ENCODE measurements at places on chromosomes 12 and 14. TPM values are rescaled to one million over a fixed set of nuclear protein-coding genes. Genes with fewer than 3 reads are reported as not detected.
A peak's percentile ranks its signal among the peaks of the same experiment; 100 is the strongest.

- DNase-seq = no peak
- H3K27me3 ChIP-seq = no peaks in the 10 kb centered on the region
- no peaks in the 10 kb centered on the region for H3K4me1 ChIP-seq
Observed at GRCh38 chr14:66601932-66602578, 94.1 kb downstream of the GPHN start.

Gene ZFHX2
- polyA plus RNA-seq = 1.5 TPM

- no peak overlapping the region for H3K27ac ChIP-seq
- no peak overlapping the region for H3K4me3 ChIP-seq
- no peaks in the 10 kb centered on the region for H3K36me3 ChIP-seq
- no peaks in the 10 kb centered on the region for H3K27me3 ChIP-seq
- peak; percentile 57 for DNase-seq
Observed at GRCh38 chr12:113407931-113408600, 4.4 kb upstream of the SDS start.

DNA sequence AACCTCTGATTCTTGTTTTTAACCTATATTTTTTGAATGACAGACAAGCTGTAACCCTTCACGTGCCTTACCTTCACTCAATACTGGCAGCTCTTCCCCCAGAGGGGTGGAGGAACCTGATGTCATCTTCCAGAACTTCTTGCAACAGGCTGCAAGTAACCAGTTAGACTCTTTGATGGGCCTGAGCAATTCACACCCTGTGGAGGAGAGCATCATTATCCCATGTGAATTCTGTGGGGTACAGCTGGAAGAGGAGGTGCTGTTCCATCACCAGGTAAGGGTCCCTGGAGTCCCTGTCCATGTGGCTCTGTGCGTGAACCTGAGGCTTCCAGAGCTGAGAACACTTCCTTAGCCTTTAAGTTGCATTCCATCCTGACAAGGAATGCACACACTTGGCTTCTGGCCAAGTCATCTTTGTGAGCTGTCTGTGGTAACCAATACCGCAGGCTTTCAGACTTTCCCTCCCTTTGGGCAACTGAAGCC, 22.7 kb downstream of the TRAFD1 start:
- H3K4me1 ChIP-seq = no peaks in the 10 kb centered on the region
- H3K4me3 ChIP-seq = no peak overlapping the region
- DNase-seq = no peak
- H3K36me3 ChIP-seq = peaks cover 80% of the 10 kb centered on the region
- H3K27me3 ChIP-seq = no peaks in the 10 kb centered on the region
- no peak overlapping the region for H3K27ac ChIP-seq

GRCh38 chr12:56537546-56537945, 15.9 kb downstream of the RBMS2 start:
- no peaks in the 10 kb centered on the region for H3K4me1 ChIP-seq
- H3K27ac ChIP-seq = no peak overlapping the region
- DNase-seq = peak; percentile 43
- peaks cover 2% of the 10 kb centered on the region for H3K36me3 ChIP-seq

DNA sequence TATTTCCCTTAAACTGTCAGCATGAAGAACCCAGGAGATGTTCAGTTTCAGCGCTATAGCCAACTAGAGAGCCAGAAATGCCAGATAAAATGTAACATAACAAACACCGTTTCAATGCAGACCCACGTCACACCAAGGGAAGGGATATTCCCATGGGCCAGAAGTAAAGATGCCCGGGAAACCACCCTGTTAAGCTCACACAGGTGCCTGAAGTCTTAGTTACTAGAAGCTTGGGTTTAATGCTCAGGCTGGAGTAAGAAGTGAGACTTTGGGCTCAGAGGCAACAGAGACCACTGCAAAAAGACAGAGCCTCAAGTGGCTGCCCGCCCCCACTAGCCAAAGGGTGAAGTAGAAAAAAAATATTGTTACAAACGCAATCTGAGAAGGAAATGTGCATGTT, 52.3 kb downstream of the SYNE3 start:
- peaks cover 70% of the 10 kb centered on the region for H3K4me1 ChIP-seq
- H3K36me3 ChIP-seq = peaks cover 38% of the 10 kb centered on the region
- peak overlapping the region; percentile 67 for H3K27ac ChIP-seq

- H3K27ac ChIP-seq = no peak overlapping the region
- peak; percentile 49 for DNase-seq
- no peak overlapping the region for H3K4me3 ChIP-seq
- no peaks in the 10 kb centered on the region for H3K27me3 ChIP-seq
Observed at GRCh38 chr14:39868251-39868650, 436.0 kb upstream of the FBXO33 start.

Gene EPYC
- polyA plus RNA-seq = not detected

- peak; percentile 31 for DNase-seq
- no peaks in the 10 kb centered on the region for H3K36me3 ChIP-seq
- no peak overlapping the region for H3K27ac ChIP-seq
- no peak overlapping the region for H3K4me3 ChIP-seq
Observed at GRCh38 chr12:80877721-80878265, 59.9 kb downstream of the LIN7A start.

GRCh38 chr12:132429602-132429945, 60.4 kb upstream of the FBRSL1 start:
- peak; percentile 77 for DNase-seq
- H3K27ac ChIP-seq = peak overlapping the region; percentile 63
- no peak overlapping the region for H3K4me3 ChIP-seq
- peaks cover 76% of the 10 kb centered on the region for H3K4me1 ChIP-seq
- H3K27me3 ChIP-seq = peaks cover 17% of the 10 kb centered on the region

Gene CRIP2
- polyA plus RNA-seq = 230 TPM

- H3K27me3 ChIP-seq = no peaks in the 10 kb centered on the region
- H3K4me3 ChIP-seq = no peak overlapping the region
- H3K4me1 ChIP-seq = no peaks in the 10 kb centered on the region
- H3K36me3 ChIP-seq = no peaks in the 10 kb centered on the region
- DNase-seq = peak; percentile 59
Observed at GRCh38 chr12:31715283-31715825, 13.5 kb downstream of the AMN1 start.

- no peak overlapping the region for H3K27ac ChIP-seq
- H3K4me1 ChIP-seq = no peaks in the 10 kb centered on the region
- no peak for DNase-seq
Observed at GRCh38 chr12:46439793-46440511, 67.4 kb upstream of the SLC38A2 start.

DNA sequence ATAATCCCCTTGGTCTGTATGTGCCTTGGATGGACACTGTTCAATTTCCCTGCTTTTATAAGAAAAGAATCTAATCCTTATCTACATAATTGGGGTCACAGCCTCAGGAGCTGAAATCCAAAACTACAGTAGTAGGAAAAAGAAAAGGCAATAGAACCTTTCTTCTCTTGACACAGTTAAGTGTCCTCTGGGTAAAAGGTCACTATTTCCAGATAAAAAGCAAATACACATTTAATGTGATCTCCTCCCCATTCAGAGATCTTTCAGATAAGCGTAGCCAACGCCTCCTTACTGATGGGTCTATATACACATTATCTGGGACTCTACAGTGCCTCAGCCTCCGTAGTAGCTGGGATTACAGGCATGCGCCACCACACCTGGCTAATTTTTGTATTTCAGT, 73.4 kb downstream of the CLIP1 start:
- no peak overlapping the region for H3K27ac ChIP-seq
- H3K4me3 ChIP-seq = no peak overlapping the region
- peaks cover 36% of the 10 kb centered on the region for H3K36me3 ChIP-seq
- H3K27me3 ChIP-seq = no peaks in the 10 kb centered on the region
- no peaks in the 10 kb centered on the region for H3K4me1 ChIP-seq

Gene OAS2
- polyA plus RNA-seq = 1.4 TPM

- no peak overlapping the region for H3K27ac ChIP-seq
- no peak overlapping the region for H3K4me3 ChIP-seq
- H3K36me3 ChIP-seq = no peaks in the 10 kb centered on the region
- no peaks in the 10 kb centered on the region for H3K4me1 ChIP-seq
Observed at GRCh38 chr12:11510671-11511070, 115.3 kb upstream of the PRB2 start.

DNA sequence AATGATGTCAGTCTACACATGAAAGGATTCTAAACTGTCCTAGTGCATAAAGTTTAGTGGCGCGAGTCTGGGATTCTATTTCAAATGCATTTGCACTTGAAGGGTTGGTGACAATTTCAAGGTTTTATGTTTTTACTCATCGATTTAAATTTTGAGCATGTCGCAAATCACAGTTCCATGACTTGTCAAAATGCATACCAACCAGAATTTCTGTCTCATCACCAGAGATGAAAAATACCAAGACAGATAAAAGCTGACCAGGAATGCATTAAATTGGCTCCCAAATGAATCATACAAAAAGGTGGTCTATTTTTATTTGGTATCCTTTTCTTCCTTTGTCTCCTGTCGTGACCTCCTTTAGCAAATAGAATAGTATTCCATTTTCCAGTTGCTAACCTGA, 25.2 kb downstream of the TMEM30B start:
- H3K27me3 ChIP-seq = no peaks in the 10 kb centered on the region
- no peak for DNase-seq
- no peak overlapping the region for H3K4me3 ChIP-seq

DNA sequence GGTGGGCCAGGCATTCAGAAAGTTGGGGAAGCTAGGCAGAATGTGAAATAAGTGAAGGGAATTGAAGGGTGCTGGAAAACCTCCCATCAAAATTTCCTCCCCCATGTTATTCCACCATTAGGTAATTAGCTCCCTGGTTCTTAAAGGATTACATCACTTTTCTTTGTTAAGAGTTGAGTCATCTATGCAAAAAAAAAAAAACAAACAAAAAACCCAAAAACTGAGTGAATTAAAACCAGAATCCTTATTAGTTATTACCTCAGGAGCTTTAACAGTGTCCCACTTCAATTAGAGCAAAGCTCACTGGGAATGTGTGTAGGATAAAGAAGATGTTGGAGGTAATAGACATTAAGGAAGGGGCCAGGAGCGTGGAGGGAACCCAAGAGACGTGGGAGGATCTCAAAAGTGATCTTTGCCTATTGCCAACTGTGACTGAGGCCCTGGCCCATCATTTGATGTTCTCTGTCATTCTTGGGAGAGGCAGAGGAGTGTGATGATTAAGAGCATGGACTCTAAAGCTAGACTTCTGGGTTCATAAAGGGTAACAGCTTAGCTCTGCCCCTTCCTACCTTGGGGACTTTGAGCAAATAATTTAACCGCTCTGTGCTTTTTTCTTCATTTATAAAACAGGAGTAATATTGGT, 364.7 kb downstream of the APAF1 start:
- no peaks in the 10 kb centered on the region for H3K4me1 ChIP-seq
- no peaks in the 10 kb centered on the region for H3K27me3 ChIP-seq
- no peak overlapping the region for H3K27ac ChIP-seq
- DNase-seq = no peak
- H3K4me3 ChIP-seq = no peak overlapping the region
- no peaks in the 10 kb centered on the region for H3K36me3 ChIP-seq

Gene IAPP
- not detected for polyA plus RNA-seq

Gene RPS26
- polyA plus RNA-seq = 387 TPM

- H3K4me1 ChIP-seq = peaks cover 6% of the 10 kb centered on the region
- peaks cover 5% of the 10 kb centered on the region for H3K27me3 ChIP-seq
- H3K36me3 ChIP-seq = no peaks in the 10 kb centered on the region
- no peak overlapping the region for H3K4me3 ChIP-seq
- no peak overlapping the region for H3K27ac ChIP-seq
- DNase-seq = no peak
Observed at GRCh38 chr12:39441189-39441962, 1.5 kb downstream of the KIF21A start.

- DNase-seq = no peak
- H3K36me3 ChIP-seq = no peaks in the 10 kb centered on the region
- peaks cover 7% of the 10 kb centered on the region for H3K27me3 ChIP-seq
- no peak overlapping the region for H3K27ac ChIP-seq
Observed at GRCh38 chr12:4378772-4379171, 740 bp downstream of the FGF23 start.

DNA sequence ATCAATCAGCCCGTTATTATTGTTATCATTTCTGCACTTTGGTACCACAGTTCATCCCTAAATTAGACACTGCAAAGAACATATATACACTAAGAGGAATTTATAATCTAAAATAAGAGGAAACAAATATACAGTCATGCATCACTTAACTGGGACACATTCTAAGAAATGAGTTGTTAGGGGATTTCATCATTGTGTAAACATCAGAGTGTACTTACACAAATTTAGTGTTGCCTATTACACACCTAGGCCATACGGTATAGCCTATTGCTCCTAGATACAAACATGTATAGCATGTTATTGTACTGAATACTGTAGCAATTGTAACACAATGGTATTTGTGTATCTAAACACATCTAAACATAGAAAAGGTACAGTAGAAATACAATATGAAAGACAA, 190.5 kb downstream of the BMP4 start:
- H3K4me3 ChIP-seq = no peak overlapping the region
- H3K27ac ChIP-seq = no peak overlapping the region
- H3K27me3 ChIP-seq = no peaks in the 10 kb centered on the region
- DNase-seq = no peak

Gene KLRG1
- polyA plus RNA-seq = 2.7 TPM

DNA sequence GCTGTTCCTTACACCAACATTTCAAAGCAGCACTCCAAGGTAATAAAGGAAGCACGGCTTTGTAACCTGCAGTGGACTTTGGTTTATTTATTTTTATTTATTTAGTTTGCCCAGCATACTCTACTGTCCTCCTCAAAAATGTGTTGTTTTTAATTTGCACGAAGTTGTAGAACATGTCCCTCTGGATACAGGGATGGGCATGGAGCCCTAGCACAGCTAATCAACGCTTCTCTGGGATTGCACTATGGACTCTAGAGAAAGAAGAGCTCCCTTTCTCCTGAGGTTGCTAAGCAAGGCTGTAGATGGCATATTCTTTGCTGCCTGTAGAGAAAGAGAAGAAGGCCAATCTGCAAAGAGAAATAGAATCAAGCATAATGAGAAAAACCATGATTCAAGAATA, 5.9 kb upstream of the ANAPC5 start:
- no peak overlapping the region for H3K27ac ChIP-seq
- DNase-seq = no peak
- H3K36me3 ChIP-seq = no peaks in the 10 kb centered on the region
- H3K27me3 ChIP-seq = no peaks in the 10 kb centered on the region
- H3K4me3 ChIP-seq = no peak overlapping the region

GRCh38 chr12:106147956-106148355, 9.2 kb upstream of the NUAK1 start:
- H3K27ac ChIP-seq = peak overlapping the region; percentile 81
- DNase-seq = peak; percentile 86
- peaks cover 21% of the 10 kb centered on the region for H3K4me1 ChIP-seq
- H3K4me3 ChIP-seq = no peak overlapping the region

- H3K36me3 ChIP-seq = no peaks in the 10 kb centered on the region
- DNase-seq = peak; percentile 91
- no peaks in the 10 kb centered on the region for H3K27me3 ChIP-seq
- H3K4me3 ChIP-seq = no peak overlapping the region
- H3K27ac ChIP-seq = peak overlapping the region; percentile 78
- H3K4me1 ChIP-seq = peaks cover 49% of the 10 kb centered on the region
Observed at GRCh38 chr12:124687917-124688316, 120.5 kb upstream of the NCOR2 start.

- no peaks in the 10 kb centered on the region for H3K36me3 ChIP-seq
- peaks cover 3% of the 10 kb centered on the region for H3K27me3 ChIP-seq
- no peak for DNase-seq
- no peaks in the 10 kb centered on the region for H3K4me1 ChIP-seq
- H3K4me3 ChIP-seq = no peak overlapping the region
Observed at GRCh38 chr12:107449891-107450290, 235.7 kb upstream of the PWP1 start.

- no peak for DNase-seq
- H3K27me3 ChIP-seq = no peaks in the 10 kb centered on the region
- peak overlapping the region; percentile 89 for H3K4me3 ChIP-seq
- peaks cover 10% of the 10 kb centered on the region for H3K4me1 ChIP-seq
- H3K36me3 ChIP-seq = no peaks in the 10 kb centered on the region
Observed at GRCh38 chr12:93442411-93443340, 929 bp upstream of the UBE2N start.

- no peak for DNase-seq
- H3K36me3 ChIP-seq = no peaks in the 10 kb centered on the region
- H3K4me1 ChIP-seq = no peaks in the 10 kb centered on the region
- H3K27ac ChIP-seq = no peak overlapping the region
- no peaks in the 10 kb centered on the region for H3K27me3 ChIP-seq
- no peak overlapping the region for H3K4me3 ChIP-seq
Observed at GRCh38 chr12:24546661-24547060, 402.2 kb downstream of the BCAT1 start.

Gene CELA1
- not detected for polyA plus RNA-seq

Data from muscle of leg (tissue), 16 donors.